Stimulated activated CD8-positive, alpha-beta memory T cell treated with anti-CD3 and anti-CD28 coated beads, Interleukin-7, amount 100 ng/mL, for 4 hours (primary cell): ENCODE measurements at places on chromosomes 5 and 9.

GRCh38 chr5:105581988-105582690 is 2019.5 kb upstream of the NUDT12 start:
- DNase-seq = no peak

DNA sequence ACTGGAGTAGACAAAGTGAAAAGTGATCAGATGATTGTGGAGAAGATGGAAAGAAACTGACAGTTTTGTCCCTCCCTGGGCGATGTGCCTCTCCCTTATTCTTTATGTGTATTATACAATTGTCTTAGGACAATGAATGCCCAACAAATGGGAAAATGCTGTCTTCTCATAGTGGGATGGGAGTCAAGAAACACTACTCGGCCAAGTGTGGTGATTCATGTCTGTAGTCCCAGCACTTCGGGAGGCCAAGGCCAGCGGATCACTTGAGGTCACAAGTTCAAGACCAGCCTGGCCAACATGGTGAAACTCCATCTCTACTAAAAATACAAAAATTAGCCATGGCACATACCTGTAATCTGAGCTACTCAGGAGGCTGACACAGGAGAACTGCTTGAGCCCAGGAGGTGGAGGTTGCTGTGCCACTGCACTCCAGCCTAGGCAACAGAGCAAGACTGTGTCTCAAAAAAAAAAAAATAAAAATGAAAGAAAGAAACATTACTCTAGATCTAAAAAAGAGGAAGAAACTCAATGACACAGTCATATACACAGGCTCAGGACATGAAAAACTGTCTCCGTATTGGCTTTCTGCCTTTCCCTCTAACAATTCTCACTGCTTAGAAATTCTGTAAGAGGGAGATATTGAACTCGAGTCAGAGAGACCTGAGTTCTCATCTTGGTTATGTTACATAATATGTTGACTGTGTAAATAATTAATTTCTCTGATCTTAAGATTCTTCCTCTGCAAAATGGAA is 67.9 kb upstream of the TARS1 start:
- no peak for DNase-seq

DNA sequence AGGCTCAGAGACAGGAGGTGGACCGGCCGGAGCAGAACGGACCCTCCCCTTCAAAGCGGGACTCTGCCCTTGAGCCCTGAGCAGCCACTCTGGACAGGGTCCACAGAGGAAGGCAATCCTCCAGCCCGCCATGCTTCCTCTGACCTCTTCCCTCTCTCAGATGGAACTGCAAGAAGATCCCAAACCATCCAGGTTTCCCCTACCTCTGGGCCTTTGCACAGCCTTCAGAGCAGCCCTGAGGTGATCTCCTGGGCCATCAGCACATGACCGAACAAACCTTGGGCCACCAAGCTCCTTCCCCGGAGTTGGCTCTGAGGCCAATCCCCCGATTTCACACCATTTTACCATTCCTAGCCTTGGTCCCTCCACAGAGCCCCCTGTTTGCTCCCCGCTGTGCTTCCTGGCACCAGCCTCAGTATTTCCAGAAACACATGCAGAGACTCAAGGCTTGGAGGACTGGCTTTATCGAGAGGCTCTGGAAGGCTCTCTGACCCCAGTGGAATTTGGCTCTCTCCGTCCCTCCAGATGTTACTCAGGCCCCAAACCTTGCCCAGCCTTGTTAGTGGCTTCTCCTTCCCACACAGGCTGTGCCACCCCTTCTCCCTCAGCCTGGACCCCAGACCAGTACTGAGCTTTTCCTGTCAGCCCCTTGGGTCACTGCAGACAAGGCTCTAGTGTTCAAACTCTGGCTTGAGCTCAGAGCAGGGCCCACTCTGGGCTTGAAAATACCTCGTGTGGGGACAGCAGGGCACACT is 48.6 kb upstream of the KCNMB1 start:
- no peak for DNase-seq

GRCh38 chr9:124390794-124391658 is 24.2 kb downstream of the PSMB7 start:
- DNase-seq = no peak

GRCh38 chr5:88394536-88395175 is 126.0 kb upstream of the TMEM161B start:
- no peak for DNase-seq
